Karpas-422 (cell line): ENCODE measurements at places on chromosomes 7 and 10. TPM values are rescaled to one million over a fixed set of nuclear protein-coding genes. Genes with fewer than 3 reads are reported as not detected.
A peak's percentile ranks its signal among the peaks of the same experiment; 100 is the strongest.

DNA sequence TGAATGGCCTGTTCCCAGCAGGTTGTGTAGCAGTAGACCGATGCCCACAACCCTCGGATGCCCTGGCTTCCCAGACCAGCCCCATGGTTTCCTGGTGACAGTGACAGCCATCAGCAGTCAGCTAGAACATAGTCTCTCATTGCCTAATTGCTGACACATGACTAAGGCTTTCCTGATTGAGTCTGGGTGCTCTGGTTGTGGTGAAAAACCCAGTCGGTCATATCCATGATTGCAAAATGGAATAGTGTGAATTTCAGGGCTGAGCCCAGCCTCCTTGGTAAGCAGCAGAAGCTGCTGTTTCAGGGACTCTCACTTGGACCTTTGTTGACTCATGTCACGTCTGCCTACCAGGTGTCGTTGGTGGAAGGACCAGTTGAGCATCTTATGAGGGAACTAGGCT, 36.6 kb downstream of the POR start:
- H3K27me3 ChIP-seq, result no peaks in the 10 kb centered on the region
- no peak overlapping the region for H3K27ac ChIP-seq
- no peaks in the 10 kb centered on the region for H3K4me1 ChIP-seq
- H3K36me3 ChIP-seq, result no peaks in the 10 kb centered on the region
- no peak overlapping the region for H3K4me3 ChIP-seq

The GSAP gene
- total RNA-seq, result 1.3 and 7.1 TPM in 2 replicates

The GOLGA7B gene
- not detected in 2 replicates for total RNA-seq

DNA sequence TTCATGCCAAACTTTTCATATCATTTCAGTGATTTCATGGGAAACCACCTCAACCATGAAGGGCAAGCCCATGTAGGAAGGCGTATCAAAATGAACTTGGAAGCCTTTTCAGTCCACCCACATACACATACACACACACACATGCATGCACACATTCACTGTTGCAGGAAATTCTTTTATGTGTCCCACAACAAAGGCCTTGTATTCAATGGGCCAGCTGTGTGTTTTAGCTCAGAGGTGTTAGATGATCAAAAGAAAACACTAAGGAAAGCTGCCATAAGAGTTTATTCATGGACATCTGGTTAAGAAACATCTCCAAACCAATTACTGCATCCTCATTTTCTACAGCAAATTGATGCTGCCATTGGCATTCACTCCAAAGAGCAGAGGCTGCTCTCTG, 74.4 kb upstream of the STK17A start:
- no peaks in the 10 kb centered on the region for H3K4me1 ChIP-seq
- no peaks in the 10 kb centered on the region for H3K27me3 ChIP-seq
- no peak for DNase-seq
- no peak overlapping the region for H3K4me3 ChIP-seq
- H3K27ac ChIP-seq, result no peak overlapping the region

GRCh38 chr10:115856580-115856979, 416.4 kb downstream of the GFRA1 start:
- no peak for DNase-seq
- no peak overlapping the region for H3K27ac ChIP-seq
- no peak overlapping the region for H3K4me3 ChIP-seq
- no peaks in the 10 kb centered on the region for H3K4me1 ChIP-seq

DNA sequence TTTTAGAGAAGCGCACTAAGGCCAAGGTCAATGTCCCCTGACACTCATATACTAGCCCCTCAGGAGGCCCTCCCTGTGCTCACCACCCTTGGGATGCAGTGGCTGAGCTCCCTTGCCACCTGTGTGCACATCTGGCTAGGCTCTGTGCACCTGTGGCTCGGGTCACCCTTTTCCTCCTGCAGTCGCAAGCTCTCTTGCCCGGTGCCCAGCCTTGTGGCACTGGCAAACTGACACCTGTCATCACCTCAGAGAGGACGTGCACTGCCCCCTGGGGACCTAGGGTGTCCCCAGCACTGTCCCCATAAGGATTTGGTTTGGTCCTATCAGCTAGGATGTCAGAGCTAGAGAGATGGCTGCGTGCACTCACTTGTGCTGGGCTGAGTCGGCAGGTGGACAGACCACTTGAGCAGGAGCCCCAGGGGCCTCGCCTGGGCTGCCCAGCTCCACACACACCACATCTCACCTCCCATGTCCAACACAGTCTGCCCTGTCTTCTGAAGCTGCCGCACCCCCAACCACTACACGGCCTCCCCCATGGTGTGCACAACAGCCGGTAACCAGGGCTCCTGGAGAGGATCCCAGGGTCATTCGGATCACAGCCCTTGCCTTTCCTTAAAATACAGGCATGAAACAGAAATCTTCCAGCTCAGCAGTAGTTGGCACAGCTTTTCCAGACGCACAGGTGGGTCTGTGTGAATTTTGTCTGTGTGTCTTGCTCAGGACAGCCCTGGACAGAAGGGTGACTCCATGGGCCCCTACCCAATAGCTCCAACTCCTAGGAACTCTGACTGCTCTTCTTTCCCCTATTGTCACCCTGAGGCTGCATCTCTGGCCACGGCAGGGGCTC, 111.0 kb downstream of the GRID1 start:
- no peak for DNase-seq
- no peak overlapping the region for H3K4me3 ChIP-seq
- no peaks in the 10 kb centered on the region for H3K27me3 ChIP-seq
- H3K27ac ChIP-seq, result no peak overlapping the region
- no peaks in the 10 kb centered on the region for H3K36me3 ChIP-seq
- peaks cover 5% of the 10 kb centered on the region; the same call in 1 of the 2 replicates for H3K4me1 ChIP-seq

DNA sequence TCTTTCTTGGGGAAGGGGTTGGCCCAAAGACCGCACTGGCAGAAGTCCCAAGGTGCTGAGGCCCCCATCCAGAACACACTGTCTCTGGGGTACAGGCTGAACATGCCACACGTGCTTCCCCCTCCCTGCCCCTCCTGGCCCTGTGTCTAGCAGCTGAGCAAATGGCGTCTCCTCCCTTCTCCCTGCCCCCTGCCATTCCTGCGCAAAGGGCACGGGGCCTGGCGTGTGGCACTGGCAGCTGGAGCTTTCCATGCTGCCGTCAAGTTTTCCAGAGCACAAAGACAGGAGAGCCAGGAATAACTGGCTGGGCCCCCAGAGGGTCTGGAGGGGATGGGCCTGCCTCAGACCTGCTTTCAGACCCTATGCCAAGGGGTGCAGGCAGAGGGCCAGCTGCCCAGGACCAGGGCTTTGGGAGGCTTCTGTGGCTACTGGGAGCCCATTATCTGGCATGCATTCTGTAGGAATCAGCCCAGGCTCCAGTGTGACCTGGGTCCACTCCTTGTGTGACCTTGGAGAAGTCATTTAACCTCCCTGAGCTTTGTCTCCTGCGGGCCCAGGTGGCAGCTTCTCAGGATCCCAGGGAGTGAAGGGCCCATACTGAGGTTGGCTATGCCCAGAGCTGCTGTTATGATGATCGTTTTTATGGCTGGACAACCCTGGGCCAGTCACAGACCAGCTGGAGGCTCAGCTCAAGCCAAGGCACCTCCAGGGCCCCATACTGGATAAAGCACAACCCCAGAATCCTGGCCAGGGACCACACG, 710 bp upstream of the LDB3 start:
- peak overlapping the region; percentile 67 for H3K4me3 ChIP-seq
- no peaks in the 10 kb centered on the region for H3K36me3 ChIP-seq
- H3K27ac ChIP-seq, result peak overlapping the region; percentile 89
- no peak for DNase-seq
- peaks cover 72% of the 10 kb centered on the region for H3K4me1 ChIP-seq

DNA sequence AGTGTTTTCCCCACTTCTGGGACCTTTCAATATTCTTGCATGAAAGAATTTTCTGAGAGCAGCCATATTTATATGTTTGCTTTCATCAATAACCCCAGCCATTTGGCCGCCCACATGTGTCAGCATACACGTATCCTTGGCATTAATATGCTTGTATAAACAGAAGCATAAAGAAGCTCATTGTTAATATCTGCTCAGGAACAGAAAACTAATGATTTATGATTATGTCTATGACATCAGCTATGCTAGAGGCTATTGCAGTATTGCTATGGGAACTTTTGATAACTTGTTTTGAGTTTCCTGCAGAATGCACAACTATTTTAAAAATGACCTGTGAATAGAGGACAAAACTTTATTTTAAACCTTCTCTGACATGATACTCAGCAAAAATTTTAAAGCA, 300.9 kb upstream of the MTPN start:
- DNase-seq, result no peak
- H3K27me3 ChIP-seq, result no peaks in the 10 kb centered on the region
- no peaks in the 10 kb centered on the region for H3K36me3 ChIP-seq
- H3K27ac ChIP-seq, result no peak overlapping the region
- peaks cover 13% of the 10 kb centered on the region for H3K4me1 ChIP-seq
- no peak overlapping the region for H3K4me3 ChIP-seq
